ENCODE measurements at places on chromosomes 11 and 22.

GRCh38 chr22:38067028-38067415 is 9.8 kb downstream of the PICK1 start:
- no peak overlapping the region for H3K4me3 ChIP-seq
- DNase-seq, result no peak
- no peaks in the 10 kb centered on the region for H3K4me1 ChIP-seq
- no peaks in the 10 kb centered on the region for H3K27me3 ChIP-seq
- peaks cover 6% of the 10 kb centered on the region for H3K36me3 ChIP-seq

DNA sequence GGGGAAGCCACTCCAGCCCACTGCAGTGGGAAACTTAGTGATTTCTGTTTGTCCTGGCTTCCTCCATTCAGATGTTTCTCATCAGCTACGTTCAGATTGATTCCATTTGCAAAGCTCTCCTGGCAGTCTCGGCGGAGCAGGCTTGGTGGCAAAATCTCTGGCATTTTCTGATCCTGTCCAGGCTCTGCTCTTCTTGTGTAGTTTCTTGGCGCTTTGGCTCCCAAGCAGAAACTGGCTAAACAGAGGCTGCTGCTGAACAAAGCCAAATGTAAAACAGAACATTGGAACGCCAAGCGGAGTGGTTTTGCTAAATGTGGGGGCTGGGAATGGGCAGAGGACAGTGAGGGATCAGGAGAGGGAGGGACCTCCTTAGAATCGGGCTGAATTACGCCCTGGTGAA is 36.7 kb downstream of the ADAMTS8 start:
- no peaks in the 10 kb centered on the region for H3K27me3 ChIP-seq
- no peak overlapping the region for H3K27ac ChIP-seq
- peaks cover 27% of the 10 kb centered on the region for H3K4me1 ChIP-seq

- no peak overlapping the region for H3K4me3 ChIP-seq
- H3K36me3 ChIP-seq, result no peaks in the 10 kb centered on the region
- H3K27me3 ChIP-seq, result no peaks in the 10 kb centered on the region
- no peak for DNase-seq
- H3K27ac ChIP-seq, result no peak overlapping the region
These were observed 109.9 kb upstream of the CADM1 start for GRCh38 chr11:115613986-115614632.

GRCh38 chr22:48370508-48371325 is 1457.0 kb downstream of the BRD1 start:
- H3K27me3 ChIP-seq, result no peaks in the 10 kb centered on the region
- no peaks in the 10 kb centered on the region for H3K4me1 ChIP-seq
- H3K27ac ChIP-seq, result no peak overlapping the region
- DNase-seq, result no peak
- no peaks in the 10 kb centered on the region for H3K36me3 ChIP-seq

DNA sequence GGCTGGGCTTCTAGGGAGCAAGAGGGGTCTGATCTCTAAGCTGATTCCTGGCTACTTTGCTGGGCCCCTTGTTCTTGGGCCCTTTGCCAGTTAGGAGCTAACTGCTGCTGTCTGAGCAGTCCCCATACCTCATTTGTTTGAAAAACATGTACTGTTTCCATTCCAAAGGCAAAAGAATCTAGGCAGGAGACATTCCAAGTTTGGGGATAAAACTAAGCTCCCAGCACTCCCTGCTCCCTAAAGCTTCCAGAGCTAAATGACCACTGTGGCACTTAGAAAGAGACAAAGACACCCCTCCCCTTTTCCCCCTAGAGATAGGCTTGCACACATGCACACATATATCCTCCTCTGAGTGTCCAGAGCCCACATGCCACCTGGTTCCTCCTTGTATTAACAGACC is 22.7 kb upstream of the RRM1 start:
- H3K4me3 ChIP-seq, result no peak overlapping the region
- DNase-seq, result no peak
- H3K27me3 ChIP-seq, result no peaks in the 10 kb centered on the region

DNA sequence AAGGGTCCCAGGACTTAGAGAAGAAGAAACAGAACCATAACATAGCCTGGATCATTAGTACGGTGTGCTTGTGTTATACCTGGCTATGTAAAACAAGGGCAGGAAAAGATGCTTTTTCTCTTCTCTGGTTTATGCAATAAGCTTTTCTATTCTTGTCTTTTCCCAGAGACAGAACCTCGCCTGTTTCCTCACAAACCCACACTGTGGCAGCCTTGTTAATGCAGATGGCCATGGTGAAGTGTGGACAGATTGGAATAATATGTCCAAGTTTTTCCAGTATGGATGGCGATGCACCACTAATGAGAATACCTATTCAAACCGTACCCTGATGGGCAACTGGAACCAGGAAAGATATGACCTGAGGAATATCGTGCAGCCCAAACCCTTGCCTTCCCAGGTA is 2.9 kb downstream of the CFAP68 start:
- H3K4me1 ChIP-seq, result peaks cover 18% of the 10 kb centered on the region
- no peaks in the 10 kb centered on the region for H3K27me3 ChIP-seq
- H3K27ac ChIP-seq, result no peak overlapping the region
- H3K36me3 ChIP-seq, result no peaks in the 10 kb centered on the region
- no peak overlapping the region for H3K4me3 ChIP-seq

Measured in CD8-positive, alpha-beta memory T cell (primary cell).